Fibroblast of skin of scalp (primary cell): ENCODE measurements at places on chromosomes 12 and 14.

GRCh38 chr14:95340201-95340697 is 20.5 kb upstream of the CLMN start:
- DNase-seq: no peak

DNA sequence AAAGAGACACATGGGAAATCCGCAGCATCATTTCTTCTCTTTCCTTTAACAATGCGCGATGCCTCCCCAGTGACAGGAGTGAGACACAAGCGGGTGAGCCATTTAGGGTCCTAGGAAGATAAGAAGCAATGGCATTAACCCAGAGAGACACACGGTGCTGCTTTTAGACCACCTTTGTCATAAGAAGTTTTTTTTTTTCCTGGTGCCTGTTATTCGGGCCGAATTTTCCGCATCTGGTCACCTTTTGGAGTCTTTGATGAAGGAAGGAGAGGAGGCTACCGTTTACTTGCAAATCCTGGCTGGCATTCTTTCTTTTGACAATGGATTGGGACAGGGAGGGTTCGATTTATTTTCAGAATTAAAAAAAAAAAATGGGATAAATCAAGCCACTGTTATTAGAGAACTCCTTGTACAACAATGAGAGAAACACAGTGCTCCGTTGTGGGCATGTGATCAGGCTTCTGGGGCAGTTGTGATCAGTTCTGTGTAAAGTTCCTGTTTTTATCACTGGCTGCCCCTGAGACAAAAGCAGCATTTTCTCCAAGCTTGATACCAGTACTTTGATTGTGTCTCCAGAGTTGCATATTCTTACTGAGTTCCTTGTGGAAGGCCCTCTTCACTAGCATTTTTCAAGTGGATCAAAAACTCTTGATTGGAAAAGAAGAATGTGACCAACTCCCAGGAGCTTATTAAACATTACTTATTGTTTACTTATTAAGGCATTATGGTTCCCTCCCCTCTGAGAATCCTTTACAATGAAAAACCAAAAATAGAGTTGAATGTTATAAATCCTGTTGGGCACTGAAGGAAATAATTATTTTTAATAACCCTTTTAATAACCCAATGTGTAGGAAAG is 1.1 kb downstream of the DIP2B start:
- DNase-seq: peak; percentile 26

GRCh38 chr12:122795807-122796206 is 21.4 kb downstream of the CCDC62 start:
- DNase-seq: no peak

- no peak for DNase-seq
Observed at GRCh38 chr12:104529130-104529874, 72.6 kb downstream of the CHST11 start.
